Right forelimb (tissue), 1 donor: ENCODE measurements at places on chromosomes 16 and 17.

DNA sequence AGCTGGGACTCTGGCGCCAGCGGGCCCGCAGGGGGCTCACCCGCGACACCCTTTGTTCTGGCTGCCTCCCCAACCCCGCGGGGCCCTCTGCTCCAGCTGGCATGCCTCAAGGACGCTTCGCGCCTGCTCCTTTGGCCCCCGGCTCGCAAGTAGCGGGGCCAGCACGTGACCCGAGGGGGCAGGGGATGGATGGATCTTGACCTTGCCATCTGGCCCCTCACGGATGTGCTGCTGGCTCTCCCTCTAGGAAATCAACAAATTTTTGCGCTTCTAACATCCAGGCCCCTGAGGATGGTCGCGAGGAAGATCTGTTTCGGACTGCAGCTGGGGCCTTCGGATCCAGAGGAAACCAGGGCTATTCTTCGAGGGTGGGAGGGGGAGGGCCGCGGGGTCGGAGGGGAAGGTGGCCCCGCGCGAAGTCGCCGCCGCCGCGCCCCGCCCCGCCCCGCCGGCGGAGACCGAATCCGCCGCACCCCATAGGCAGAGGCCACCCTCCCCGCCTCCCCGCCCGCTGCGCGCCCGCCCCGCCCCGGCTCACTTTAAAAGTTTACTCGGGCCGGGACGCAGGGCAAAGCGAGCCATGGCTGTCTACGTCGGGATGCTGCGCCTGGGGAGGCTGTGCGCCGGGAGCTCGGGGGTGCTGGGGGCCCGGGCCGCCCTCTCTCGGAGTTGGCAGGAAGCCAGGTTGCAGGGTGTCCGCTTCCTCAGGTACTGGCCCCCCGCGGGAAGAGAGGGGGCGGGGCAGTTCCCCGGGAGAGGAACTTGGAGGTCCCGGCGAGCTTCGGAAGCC is at the start of gene ACSF2:
Gene ACSF2 (plus strand): TSS at position 537 of the 790 bp plus-strand sequence. CDS start 44 bp downstream, at position 581.
- DNase-seq = peak; percentile 84

GRCh38 chr17:50213026-50214022 is 11.9 kb upstream of the COL1A1 start:
- DNase-seq = no peak

DNA sequence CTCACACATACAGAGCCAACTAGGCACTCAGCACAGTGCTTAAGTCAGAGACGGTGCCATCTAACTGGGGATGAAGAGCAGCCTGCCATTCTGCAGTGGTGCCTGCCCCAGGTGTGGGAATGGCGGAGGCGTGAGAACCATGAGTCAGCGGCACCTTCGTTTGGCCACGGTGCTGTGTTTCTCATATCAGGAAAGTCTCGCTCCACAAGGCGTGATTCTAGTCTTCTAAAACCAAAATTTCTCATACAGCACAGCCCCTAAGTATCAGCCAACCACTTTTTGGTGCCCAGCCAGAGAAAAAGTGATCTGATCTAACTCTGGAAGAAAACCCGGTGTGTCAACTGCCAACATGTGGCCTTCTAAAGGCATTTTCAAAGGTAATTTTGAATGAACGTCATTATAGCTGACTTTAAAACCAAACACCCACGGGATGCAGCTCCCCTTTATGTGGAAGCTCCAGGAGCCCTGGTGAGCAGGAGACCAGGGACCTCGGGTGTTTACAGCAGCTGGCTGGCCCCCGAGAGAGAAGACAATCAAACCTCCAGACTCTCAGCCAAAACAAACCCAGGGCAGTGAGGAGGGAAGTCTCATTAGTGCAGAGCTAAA is 54.6 kb downstream of the ABCC12 start:
- no peak for DNase-seq

DNA sequence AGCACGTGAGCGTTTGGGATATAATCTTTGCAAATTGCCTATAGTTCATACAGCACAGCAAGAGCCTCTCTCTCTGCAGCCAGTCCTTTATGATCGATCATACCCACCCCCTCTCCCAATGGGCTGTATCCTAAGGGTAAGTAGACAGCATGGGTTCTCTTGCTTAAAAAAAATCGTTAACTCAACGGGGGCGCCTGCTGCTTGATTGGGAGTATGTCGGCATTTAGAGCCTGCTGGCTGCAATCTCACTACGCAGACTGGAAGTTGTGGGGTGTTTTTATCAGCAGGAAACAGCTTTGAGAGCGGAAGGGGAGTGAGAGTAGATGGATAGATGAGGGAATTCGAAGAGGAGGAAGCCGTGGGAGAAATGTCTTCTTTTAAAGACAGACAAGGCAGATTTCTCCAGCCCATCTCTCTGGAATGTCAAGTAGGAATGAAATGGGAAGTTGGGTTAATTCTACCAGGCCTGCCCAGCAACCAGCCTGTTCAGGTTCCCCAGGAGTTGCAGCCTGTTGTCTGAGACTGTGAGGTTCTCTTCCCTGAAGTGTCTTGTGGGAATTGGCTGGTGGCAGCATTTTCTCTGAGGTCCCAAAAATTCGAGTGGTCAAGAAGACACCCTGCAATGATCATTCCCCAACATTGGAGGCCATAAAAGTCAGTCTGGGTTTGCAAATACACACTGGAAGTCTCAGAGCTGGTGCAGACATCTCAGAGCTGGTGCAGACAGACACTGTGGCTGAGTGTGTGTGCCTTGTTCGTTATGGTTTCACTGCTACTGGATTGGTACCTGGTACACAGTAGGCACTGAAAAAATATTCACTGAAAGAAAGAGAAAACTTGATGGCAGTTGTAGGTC is 65.6 kb downstream of the PRKCB start:
- no peak for DNase-seq

- DNase-seq = peak; percentile 88
Observed at GRCh38 chr17:79045842-79046196, 21.9 kb downstream of the C1QTNF1 start.

- no peak for DNase-seq
Observed at GRCh38 chr16:84740596-84741116, 40.9 kb downstream of the USP10 start.

GRCh38 chr16:85947230-85948137 is 48.5 kb downstream of the IRF8 start:
- DNase-seq = no peak

- DNase-seq = no peak
Observed at GRCh38 chr17:148757-149156, 11.4 kb downstream of the SCGB1C2 start.

- DNase-seq = no peak
Observed at GRCh38 chr17:76716146-76716838, 5.5 kb upstream of the MXRA7 start.
